T-cell (primary cell): ENCODE measurements at places on chromosomes 3 and 15. TPM values are rescaled to one million over a fixed set of nuclear protein-coding genes. Genes with fewer than 3 reads are reported as not detected.

GRCh38 chr3:23739536-23739935 lies 66.2 kb upstream of the UBE2E1 start:
- H3K27ac ChIP-seq, result no peak overlapping the region
- H3K27me3 ChIP-seq, result no peaks in the 10 kb centered on the region
- no peaks in the 10 kb centered on the region for H3K4me1 ChIP-seq
- H3K36me3 ChIP-seq, result no peaks in the 10 kb centered on the region

DNA sequence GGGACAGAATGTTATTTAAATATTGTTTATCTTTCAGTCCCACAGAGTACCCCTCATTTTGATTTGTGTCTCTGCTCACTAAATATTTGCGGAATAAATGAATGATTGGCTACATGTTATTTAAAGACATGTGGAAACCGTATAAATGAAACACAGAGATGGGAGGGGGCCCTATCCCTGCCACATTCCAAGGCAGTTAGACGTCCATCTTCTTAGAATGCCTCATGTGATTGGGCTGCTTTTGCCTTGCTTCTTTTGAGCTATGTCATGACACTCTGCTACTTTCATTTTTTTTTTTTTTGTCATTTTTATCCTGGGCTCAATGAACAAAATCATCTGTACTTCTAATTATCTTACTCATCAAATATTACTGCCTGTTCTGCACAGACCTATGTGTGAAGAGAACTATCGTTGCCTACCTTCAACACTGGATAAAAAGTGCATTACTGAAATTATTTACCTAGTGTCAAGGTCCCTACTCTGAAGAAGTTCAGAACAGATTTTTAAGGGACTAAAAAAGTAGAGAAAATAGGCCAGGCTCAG lies 83.9 kb upstream of the FAM98B start:
- no peak for DNase-seq
- H3K27ac ChIP-seq, result no peak overlapping the region
- no peaks in the 10 kb centered on the region for H3K36me3 ChIP-seq
- H3K27me3 ChIP-seq, result peaks cover 5% of the 10 kb centered on the region
- no peak overlapping the region for H3K4me3 ChIP-seq
- H3K4me1 ChIP-seq, result no peaks in the 10 kb centered on the region

- no peak overlapping the region for H3K27ac ChIP-seq
- H3K36me3 ChIP-seq, result no peaks in the 10 kb centered on the region
- no peak overlapping the region for H3K4me3 ChIP-seq
These were observed 42.0 kb upstream of the CFAP161 start for GRCh38 chr15:81091889-81092558.

DNA sequence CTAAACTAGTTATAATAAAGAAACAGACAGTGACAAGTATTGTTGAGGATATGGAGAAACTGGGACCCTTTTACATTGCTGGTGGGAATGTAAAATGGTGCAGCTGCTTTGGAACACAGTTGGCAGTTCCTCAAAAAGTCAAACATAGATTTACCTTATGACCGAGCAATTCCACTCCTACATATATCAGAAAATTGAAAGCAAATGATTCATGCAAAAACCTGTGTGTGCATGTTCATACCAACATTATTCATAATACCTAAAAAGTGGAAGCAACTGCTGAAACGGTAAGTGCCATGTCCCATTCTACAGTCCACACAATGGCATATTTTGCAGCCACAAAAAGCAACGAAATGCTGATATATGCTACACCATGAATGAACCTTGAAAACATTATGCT lies 12.2 kb upstream of the SEC61A1 start:
- H3K27me3 ChIP-seq, result peaks cover 12% of the 10 kb centered on the region
- H3K27ac ChIP-seq, result no peak overlapping the region
- H3K4me3 ChIP-seq, result no peak overlapping the region
- H3K4me1 ChIP-seq, result no peaks in the 10 kb centered on the region
- H3K36me3 ChIP-seq, result no peaks in the 10 kb centered on the region
- DNase-seq, result no peak

GRCh38 chr3:37770336-37770735 lies 91.3 kb upstream of the CTDSPL start:
- no peak overlapping the region for H3K4me3 ChIP-seq
- no peak overlapping the region for H3K27ac ChIP-seq
- no peak for DNase-seq
- no peaks in the 10 kb centered on the region for H3K27me3 ChIP-seq
- no peaks in the 10 kb centered on the region for H3K4me1 ChIP-seq

DNA sequence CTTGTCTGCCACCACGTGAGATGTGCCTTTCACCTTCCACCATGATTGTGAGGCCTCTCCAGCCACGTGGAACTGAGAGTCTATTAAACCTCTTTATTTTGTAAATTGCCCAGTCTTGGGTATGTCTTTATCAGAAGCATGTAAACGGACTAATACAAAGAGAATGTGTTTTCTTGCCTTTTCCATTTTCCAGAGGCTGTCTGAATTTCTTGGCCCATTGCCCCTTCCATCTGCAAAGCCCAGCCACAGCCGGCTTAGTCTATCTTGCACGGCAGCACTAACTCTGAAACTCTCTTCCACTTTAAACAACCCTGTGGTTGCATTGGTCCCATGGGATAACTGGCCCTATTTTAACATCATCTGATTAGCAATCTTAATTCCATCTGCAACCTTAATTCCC lies 215.3 kb downstream of the LRTM1 start:
- H3K4me1 ChIP-seq, result no peaks in the 10 kb centered on the region
- no peaks in the 10 kb centered on the region for H3K36me3 ChIP-seq
- H3K4me3 ChIP-seq, result no peak overlapping the region
- no peak overlapping the region for H3K27ac ChIP-seq
- no peak for DNase-seq
- H3K27me3 ChIP-seq, result peaks cover 2% of the 10 kb centered on the region

- no peak for DNase-seq
- no peak overlapping the region for H3K27ac ChIP-seq
- H3K27me3 ChIP-seq, result peaks cover 32% of the 10 kb centered on the region
- no peak overlapping the region for H3K4me3 ChIP-seq
- H3K36me3 ChIP-seq, result no peaks in the 10 kb centered on the region
These were observed 5.6 kb upstream of the FEZF2 start for GRCh38 chr3:62378921-62379320.

DNA sequence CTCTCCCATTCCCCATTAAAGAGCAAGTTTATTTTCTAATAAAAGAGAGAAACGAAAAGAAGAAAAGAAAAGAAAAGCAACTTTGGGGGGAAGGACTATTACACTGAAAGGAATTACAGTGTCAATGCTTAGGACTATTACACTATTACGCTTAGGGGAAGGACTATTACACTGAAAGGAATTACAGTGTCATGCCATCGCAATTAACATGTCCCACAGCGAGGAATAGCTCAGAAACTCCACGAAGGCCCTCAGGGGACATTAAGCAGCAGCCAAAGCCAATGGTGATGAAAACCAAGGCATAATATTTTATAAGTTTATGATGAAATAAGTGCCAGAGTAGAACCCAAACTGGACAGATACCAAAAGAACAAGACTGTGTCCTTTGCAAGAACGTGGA lies 22.1 kb upstream of the DET1 start:
- H3K36me3 ChIP-seq, result no peaks in the 10 kb centered on the region
- peaks cover 12% of the 10 kb centered on the region for H3K27me3 ChIP-seq
- H3K4me3 ChIP-seq, result no peak overlapping the region
- H3K27ac ChIP-seq, result no peak overlapping the region
- DNase-seq, result no peak

- no peaks in the 10 kb centered on the region for H3K4me1 ChIP-seq
- no peaks in the 10 kb centered on the region for H3K27me3 ChIP-seq
- H3K36me3 ChIP-seq, result no peaks in the 10 kb centered on the region
- no peak overlapping the region for H3K4me3 ChIP-seq
- no peak overlapping the region for H3K27ac ChIP-seq
These were observed 117.9 kb upstream of the UBE2E2 start for GRCh38 chr3:23085261-23085660.

- DNase-seq, result peak; percentile 61
- peaks cover 3% of the 10 kb centered on the region for H3K4me1 ChIP-seq
- H3K4me3 ChIP-seq, result peak overlapping the region; percentile 35
- no peaks in the 10 kb centered on the region for H3K36me3 ChIP-seq
These were observed 19.2 kb upstream of the CORO2B start for GRCh38 chr15:68559345-68560310.

- no peak overlapping the region for H3K4me3 ChIP-seq
- H3K27ac ChIP-seq, result no peak overlapping the region
- H3K36me3 ChIP-seq, result no peaks in the 10 kb centered on the region
- no peaks in the 10 kb centered on the region for H3K4me1 ChIP-seq
- DNase-seq, result no peak
These were observed 445.9 kb downstream of the UNC13C start for GRCh38 chr15:54424171-54424570.

DNA sequence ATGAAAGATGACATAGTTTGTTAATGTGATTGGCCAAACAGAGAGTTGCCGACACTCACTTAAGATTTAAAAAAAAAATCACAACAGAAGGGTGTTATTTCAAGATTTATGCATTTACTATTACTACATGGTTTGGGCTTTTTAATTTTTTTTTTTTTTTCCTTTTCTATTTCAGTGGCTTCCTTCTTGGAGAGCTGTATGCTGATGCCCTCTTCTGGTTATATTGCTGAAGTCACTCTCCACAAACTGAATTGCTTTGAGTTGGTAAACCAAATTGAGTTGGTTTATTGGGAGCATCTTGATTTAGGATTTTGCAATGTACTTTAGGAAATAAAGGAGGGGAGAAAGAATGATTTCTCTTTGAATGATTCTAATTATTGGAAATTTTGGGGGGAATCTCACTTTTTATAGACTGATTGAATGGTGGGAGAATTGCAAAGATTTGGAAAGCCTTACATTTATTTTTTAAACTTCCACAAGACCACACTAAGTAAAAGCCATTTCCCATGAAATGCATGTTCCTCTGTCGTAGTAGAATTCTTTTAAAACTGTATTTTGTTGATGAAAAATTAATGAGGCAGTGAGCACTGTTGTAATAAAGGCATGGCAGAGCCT lies 186.6 kb upstream of the FEZF2 start:
- H3K4me3 ChIP-seq, result no peak overlapping the region
- H3K27me3 ChIP-seq, result no peaks in the 10 kb centered on the region
- no peaks in the 10 kb centered on the region for H3K36me3 ChIP-seq
- no peak for DNase-seq
- no peaks in the 10 kb centered on the region for H3K4me1 ChIP-seq
- no peak overlapping the region for H3K27ac ChIP-seq

- no peaks in the 10 kb centered on the region for H3K27me3 ChIP-seq
- no peak overlapping the region for H3K4me3 ChIP-seq
- H3K4me1 ChIP-seq, result peaks cover 7% of the 10 kb centered on the region
- peak overlapping the region; percentile 13 for H3K27ac ChIP-seq
- H3K36me3 ChIP-seq, result peaks cover 13% of the 10 kb centered on the region
These were observed 3.9 kb downstream of the RPL35A start for GRCh38 chr3:197953881-197954280.

- H3K27me3 ChIP-seq, result no peaks in the 10 kb centered on the region
- DNase-seq, result no peak
- H3K27ac ChIP-seq, result no peak overlapping the region
- no peaks in the 10 kb centered on the region for H3K4me1 ChIP-seq
- no peaks in the 10 kb centered on the region for H3K36me3 ChIP-seq
These were observed 517.4 kb downstream of the TUSC7 start for GRCh38 chr3:117226932-117227331.

DNA sequence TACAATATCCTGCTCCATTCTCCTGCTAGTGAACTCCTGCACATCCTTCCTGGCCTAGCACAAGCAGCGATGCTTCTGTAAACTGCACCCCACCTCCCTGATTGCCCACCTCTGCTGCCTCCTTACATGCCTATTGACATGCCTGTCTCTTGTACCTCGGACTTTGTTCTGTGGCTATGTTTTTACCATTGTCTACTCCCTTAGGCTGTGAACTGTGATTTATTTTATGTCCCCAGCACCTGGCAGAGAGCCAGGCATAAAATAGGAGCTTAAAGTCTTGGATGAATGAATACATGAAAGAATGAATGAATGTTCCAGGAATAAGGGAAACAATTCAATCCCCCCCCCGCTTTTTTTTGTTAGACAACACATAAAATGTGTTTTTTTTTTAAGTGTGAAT lies 210.0 kb downstream of the MYRIP start:
- H3K4me1 ChIP-seq, result no peaks in the 10 kb centered on the region
- H3K27ac ChIP-seq, result no peak overlapping the region
- no peaks in the 10 kb centered on the region for H3K27me3 ChIP-seq

DNA sequence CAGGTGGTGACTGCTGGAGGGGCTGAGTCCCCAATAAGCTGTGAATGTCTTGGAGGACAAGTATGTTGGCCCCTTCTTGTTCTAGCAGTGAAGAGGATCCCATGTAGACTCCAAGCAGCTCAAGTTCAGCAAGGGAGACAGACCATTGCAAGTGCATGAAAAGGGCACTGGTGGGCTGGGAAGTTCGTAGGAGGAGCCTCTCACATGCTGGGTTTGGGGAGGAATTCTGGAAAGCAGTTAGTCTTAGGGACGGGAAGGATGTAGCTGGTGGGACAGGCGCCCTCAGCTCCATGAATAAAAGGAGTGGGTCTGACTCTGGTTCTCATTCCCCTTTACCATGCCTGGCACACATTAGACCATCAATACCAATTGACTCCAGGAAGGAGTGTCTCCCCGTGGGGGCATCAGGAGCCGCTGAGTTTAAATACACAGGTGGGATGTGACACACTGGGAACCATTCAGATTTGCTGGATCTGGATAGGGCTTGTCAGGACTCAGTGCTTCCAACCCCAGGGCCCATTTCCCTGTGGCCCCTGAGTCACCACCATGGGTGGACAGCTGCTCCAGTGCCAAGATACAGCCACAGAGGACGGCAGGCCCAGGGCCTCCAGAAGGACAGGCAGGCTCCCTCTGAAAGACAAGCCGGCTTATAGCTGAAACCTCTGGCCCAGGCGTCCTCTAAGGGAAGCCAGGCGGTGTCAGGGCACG lies 552 bp upstream of the XYLB start:
- DNase-seq, result no peak
- H3K4me1 ChIP-seq, result peaks cover 14% of the 10 kb centered on the region
- peak overlapping the region; percentile 55 for H3K4me3 ChIP-seq
- H3K27ac ChIP-seq, result no peak overlapping the region
- H3K27me3 ChIP-seq, result no peaks in the 10 kb centered on the region
- H3K36me3 ChIP-seq, result no peaks in the 10 kb centered on the region

- DNase-seq, result no peak
- no peak overlapping the region for H3K27ac ChIP-seq
- no peaks in the 10 kb centered on the region for H3K4me1 ChIP-seq
These were observed 43.2 kb downstream of the HRH1 start for GRCh38 chr3:11197484-11197883.

DNA sequence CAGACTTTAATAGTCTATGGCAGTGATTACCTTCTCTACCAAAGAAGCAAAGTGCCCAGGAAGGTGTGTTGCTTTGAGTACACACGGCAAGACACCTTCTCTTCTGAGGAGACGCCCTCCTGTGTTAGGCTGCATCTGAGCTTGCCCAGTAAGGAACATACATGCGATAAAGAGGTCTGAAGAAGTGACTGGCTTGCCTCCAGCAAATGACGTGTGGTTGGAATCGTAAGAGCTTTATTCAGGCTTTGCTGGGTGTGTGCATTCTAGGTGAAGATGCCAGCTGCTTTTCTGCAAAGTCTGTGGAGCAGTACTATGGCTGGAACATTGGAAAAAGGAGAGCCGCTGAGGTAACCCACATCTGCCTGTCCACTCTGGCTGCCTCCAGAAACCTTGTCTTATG lies 22.4 kb downstream of the MAP6D1 start:
- no peaks in the 10 kb centered on the region for H3K27me3 ChIP-seq
- H3K36me3 ChIP-seq, result peaks cover 21% of the 10 kb centered on the region
- no peak overlapping the region for H3K27ac ChIP-seq
- no peaks in the 10 kb centered on the region for H3K4me1 ChIP-seq
- no peak overlapping the region for H3K4me3 ChIP-seq
- no peak for DNase-seq

Gene TMED3
- total RNA-seq, result 20.3 TPM

Gene GALNT15
- 0.06 TPM for total RNA-seq

Gene IMPG2
- 0.57 TPM for total RNA-seq

Gene SAMMSON
- total RNA-seq, result not detected

Gene TMEM158
- total RNA-seq, result 0.16 TPM

Gene EFCAB12
- 2.4 TPM for total RNA-seq
